ENCODE measurements at places on chromosomes 4 and X.

DNA sequence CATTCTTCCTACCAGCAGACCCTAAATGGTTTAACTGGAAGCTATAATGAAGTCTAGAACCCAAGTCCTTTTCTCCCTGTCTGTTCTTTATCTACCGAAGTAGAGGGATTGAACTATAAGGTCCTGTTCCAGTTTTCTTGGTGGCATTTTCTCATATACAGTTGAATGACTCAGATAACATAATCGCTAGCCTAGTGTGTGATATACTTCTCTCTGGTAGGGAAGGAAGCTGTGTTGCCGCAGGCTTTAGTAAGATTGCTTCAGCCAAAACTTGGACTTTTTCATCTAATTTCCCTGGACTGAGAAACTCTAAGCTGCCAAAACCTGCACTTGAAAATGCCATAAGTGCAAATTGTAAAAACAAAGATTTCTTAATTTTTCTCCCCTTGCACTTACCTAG is 123.4 kb downstream of the NWD2 start:
- no peak for DNase-seq

GRCh38 chr4:95898226-95898625 is 58.3 kb downstream of the PDHA2 start:
- no peak for DNase-seq

- DNase-seq = no peak
These were observed 33.8 kb downstream of the ALPK1 start for GRCh38 chr4:112330921-112331320.

DNA sequence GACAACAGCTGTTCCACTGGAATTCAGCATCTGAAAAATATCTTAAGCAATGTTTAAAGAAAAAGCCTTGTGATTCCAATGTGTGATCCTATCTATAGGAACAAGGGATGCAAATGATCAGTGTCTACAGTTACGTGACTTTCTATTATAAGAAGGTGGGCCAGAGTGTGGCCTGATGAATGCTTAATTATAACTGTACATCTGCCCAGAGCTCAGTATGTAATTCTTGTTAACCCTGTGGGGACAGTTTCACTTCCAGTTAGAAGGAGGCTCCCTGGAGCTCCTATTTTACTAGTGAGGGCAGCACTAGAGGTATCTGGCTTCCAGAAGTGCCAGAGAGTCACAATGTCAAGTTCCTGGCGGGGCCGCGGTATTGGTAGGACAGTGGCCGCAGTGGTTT is 288.5 kb downstream of the USP46 start:
- no peak for DNase-seq

- DNase-seq = no peak
These were observed 38.2 kb upstream of the DCTD start for GRCh38 chr4:182955411-182955810.

- DNase-seq = no peak
These were observed 43.9 kb downstream of the LUZP4 start for GRCh38 chrX:115333446-115333845.

GRCh38 chr4:30948653-30949052 is 228.5 kb downstream of the PCDH7 start:
- no peak for DNase-seq

DNA sequence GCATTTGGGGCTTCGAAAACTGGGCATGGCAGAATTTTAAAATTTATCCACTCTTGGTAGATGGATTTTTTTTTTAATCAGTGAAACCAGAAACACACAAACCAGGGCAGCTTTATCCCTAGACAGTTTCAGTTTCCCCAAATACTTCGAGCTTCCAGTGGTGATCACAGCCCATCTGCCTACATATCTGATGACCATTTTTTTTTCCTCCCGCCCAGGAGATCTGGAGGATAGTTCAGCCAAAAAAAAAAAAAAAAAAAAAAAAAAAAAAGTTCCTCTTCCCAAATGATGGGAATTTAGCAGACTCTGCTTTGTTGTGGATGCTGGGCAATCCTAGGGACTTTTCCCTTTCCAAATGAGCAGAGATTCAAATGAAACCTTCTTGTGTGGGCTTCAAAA is 1.0 kb upstream of the TBC1D9 start:
- no peak for DNase-seq

- no peak for DNase-seq
These were observed 18.5 kb upstream of the RBM47 start for GRCh38 chr4:40648131-40648530.

GRCh38 chr4:174358829-174359228 is 75.1 kb downstream of the CEP44 start:
- no peak for DNase-seq

DNA sequence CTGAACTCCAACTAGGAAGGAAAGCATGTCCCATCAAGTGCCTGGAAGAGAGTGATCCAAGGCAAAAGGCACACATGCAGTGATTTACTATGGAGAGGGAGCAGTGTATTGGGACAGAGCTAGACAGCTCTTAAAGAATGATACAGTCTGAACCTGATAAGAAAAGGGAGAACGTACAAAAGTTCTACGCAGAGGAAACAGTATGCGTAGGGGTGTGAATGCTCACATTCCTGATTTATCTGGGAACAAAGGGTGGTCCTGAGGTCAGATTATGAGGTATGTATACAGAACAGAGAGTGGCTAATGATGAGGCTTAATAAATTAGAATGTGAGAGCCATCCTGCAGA is 12.0 kb downstream of the HS3ST1 start:
- DNase-seq = no peak

- no peak for DNase-seq
These were observed 9.3 kb upstream of the CPE start for GRCh38 chr4:165369522-165369921.
